Activated naive CD4-positive, alpha-beta T cell treated with Interleukin-2 at 50 U/mL for 16 hours (primary cell): ENCODE measurements at places on chromosomes 13 and 19.

GRCh38 chr19:18932216-18932841, 8.7 kb downstream of the HOMER3 start:
- peak; percentile 84 for DNase-seq

- no peak for DNase-seq
Measured at GRCh38 chr19:1166872-1167573, 7.0 kb downstream of the SBNO2 start.

DNA sequence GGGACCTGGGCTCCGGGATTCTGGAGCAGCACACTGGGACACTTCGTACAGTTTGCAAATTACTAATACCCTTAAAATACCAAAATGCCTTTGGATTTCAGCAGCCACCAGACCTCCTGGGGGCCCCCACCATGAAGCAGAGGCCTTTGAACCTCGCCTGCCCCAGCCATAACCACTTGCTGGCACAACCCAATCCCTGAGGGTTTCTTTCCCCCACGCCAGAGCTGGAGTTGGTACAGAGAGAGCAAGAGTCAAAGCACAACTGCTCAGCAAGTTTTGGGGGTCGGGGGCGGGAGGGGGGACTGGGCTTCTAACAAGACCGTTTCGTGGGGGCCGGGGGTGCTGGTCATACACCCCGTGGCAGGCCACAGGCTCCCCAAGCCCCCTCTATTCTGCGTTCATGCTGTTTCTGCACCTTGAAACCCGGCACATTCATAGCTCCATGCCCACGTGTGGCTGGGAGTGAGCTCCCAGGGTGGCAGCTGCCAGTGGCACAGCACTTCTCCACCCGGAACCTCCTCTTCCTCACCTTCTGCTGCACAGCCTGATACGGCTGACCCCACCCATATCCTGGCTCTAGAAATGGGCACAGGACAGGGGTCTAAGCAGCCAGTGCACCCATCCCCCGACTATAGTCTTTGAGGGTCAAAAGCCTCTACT, 17.1 kb downstream of the PLEKHF1 start:
- DNase-seq, result no peak

DNA sequence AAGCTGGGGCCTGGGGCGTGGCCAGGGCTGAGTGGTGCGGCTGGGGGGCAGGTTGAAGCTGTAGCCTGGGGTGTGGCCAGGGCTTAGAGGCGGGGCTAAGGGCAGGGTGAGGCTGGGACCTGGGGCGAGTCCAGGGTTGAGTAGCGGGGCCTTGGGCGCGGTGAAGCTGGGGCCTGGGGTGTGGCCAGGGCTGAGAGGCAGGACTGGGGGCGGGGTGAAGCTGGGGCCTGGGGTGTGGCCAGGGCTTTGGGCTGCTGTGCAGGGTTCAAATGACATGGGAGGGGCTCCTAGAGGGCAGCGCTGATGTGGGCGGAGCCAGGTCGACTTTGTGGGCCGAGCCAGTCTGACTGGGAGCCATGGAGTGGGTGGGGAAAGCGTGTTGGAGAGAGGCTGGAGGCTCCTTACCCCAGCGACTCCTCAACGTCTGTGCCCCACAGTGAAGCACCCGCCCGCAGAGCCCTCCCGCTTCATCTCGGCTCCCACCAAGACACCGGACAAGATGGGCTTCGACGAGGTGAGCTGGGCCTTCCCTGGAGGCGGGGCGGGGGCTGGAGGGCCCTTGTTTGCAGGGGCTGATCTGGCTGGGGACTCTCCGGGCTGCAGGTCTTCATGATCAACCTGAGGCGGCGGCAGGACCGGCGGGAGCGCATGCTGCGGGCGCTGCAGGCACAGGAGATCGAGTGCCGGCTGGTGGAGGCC, 21.5 kb downstream of the COLGALT1 start:
- no peak for DNase-seq

- no peak for DNase-seq
Measured at GRCh38 chr13:29230299-29230845, 365.1 kb downstream of the SLC7A1 start.

GRCh38 chr19:1093330-1093729, 1.8 kb downstream of the POLR2E start:
- no peak for DNase-seq

GRCh38 chr13:93398167-93399035, 171.8 kb downstream of the GPC6 start:
- DNase-seq, result no peak

DNA sequence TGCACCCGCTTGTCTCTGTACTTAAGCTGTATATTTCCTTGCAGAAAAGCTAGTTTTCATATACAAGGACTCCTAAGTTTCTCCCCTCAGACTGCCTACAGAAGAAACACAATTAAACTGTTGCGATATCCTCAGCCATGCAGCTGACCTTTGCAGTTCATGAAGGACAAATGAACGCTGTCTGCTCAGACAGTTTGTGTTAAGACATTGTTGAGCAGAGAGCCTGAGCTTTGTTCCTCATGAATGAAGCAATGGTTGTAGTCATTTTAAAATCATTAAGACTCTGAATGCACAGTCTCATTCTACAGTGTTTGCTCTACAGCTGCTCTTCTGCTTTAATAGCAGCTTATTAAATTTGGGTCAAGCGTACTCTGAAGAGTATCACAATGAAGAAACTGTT, 23.2 kb upstream of the MAB21L1 start:
- DNase-seq, result no peak

- no peak for DNase-seq
Measured at GRCh38 chr19:7152568-7152967, 83.1 kb downstream of the ZNF557 start.

DNA sequence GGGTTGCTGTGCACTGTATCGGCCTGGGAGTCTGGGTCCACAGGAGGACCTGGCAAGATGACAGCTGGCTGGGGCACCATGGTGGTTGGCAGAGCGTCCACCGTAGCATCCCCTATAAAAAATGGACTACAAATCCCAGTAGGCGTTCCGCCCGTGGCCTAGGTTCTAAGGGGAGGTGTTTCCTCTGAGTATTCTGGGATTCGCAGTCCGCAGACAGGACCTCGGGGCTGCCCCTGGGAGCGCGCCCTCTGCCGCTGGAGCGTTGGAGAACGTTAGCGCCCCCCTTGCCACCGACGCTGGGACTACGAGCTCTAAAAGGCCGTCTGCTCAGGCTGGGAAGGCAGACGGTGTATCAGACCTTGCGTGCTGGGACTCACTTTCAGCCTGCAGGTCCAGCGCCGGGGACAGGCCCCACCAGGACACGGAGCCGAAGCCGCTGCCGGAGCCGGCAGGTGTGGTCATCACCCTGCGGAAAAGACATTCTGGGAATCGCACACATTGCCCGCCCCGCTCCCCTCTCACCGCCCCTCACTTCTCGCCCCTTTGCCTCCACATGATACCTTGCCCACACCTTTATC, 372 bp downstream of the DNAAF3 start:
- peak; percentile 13 for DNase-seq

GRCh38 chr13:91922969-91923592, 524.7 kb downstream of the GPC5 start:
- no peak for DNase-seq

GRCh38 chr13:66781241-66781640, 448.9 kb downstream of the PCDH9 start:
- DNase-seq, result no peak

DNA sequence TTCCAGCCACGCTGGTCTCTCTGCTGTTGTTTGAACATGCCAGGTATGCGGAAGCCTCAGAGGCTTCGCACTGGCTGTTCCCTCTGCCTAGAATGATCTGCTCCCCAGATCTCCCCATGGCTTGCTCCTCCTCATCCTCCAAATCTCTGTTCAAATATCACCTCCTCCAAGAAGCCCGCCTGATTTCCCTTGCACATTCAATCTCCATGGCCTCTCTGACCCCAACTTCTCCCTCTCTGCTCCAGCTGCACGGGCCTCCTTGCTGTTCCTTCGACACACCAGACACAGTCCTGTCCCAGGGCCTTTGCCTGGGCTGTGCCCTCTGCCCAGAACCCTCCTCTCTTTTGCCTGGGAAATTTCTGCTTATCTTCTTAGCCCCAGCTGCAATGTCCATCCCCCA, 52.5 kb upstream of the PTPRS start:
- DNase-seq, result no peak

GRCh38 chr13:110341445-110342244, 34.6 kb downstream of the COL4A2 start:
- no peak for DNase-seq

DNA sequence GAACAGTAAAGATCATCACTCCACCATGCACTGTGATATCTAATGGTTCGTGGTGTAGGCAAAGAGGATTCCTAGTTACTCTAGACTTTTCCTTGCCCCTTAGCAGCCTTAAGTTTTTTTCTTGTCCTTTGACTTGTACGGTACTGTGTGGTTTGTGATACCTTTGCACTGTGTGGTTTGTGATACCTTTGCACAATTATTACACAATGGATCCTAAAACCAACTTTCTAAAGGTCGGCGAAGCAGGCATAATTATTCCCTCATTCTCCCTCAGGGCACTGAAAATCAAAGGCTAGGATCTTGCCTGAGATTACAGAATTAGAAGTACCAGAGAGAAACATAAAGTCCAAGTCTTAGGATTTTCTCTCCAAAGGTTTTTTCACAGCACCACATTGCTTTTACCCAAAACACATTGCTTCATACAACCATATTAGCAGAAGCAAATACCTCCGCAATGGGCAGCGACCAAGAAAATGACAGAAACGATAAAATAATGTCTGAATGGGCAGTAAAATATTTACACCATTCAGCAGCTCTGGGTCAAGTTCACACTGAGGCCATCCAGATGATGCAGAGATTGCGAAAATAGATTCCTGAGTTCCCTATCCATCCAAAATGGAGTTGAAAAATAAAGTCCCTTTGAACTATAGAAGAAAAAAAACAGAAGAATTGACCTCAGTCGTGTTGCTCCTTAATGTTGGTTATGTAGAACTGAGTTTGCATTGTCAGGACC, 106.4 kb downstream of the FGF14 start:
- no peak for DNase-seq

- peak; percentile 39 for DNase-seq
Measured at GRCh38 chr19:46963093-46963734, 56.4 kb upstream of the NPAS1 start.

DNA sequence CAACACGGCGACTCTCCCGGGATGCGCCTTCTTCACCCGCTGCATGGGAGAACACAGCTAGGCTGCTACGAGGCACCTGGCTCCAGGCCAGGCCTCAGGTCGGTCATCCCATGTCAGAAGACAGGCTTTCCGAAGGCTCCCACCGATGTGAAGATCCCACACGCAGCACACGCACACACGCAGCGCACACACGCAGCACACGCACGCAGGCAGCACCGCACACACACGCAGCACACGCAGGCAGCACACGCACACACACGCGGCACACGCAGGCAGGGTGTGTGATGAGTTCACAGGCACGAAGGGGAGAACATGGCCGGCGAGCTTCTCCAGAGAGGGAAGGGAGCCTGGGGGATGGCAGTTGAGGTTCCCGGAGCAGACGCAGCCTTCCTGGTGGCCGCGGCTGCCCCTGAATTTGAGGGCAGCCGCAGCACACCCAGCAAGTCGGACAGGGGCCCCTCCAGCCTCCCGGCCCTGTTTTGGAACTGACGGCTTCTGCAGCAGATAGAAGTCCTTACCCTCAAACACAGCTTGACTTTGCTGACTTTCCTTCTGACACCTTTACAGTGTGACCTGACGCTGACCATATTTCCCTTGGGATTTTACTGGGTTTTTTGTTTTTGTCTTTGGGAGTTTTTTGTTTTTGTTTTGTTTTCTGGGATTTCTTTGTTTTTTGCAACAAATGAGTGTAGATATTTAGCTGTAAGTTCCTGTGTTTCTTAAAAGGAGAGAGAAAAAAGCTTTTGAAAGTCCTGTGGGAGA, 55.9 kb downstream of the RASA3 start:
- DNase-seq, result no peak

- DNase-seq, result no peak
Measured at GRCh38 chr19:17616961-17617806, 61.7 kb downstream of the COLGALT1 start.

- no peak for DNase-seq
Measured at GRCh38 chr13:50843257-50844083, at the start of gene DLEU7. Gene DLEU7, minus strand, starts transcription at chr13:50843692. Its CDS starts 46 bp downstream, at chr13:50843646.

DNA sequence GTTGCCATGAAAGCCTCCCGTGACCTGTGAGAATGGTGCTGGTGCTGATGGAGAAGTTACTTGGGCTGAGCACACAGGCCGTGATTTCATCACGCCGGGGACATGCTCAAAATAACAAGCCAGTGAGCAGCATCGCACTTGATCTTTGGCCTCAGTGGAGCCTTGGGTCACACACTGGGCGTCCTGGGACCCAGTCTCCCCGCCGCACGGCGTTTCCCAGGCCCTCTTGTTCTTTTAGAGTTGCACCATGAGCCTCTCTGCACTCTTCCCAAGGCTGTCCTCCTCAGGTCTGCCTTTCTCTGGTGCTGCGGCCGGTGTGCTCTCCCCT, 9.5 kb upstream of the NDUFS7 start:
- DNase-seq, result no peak

DNA sequence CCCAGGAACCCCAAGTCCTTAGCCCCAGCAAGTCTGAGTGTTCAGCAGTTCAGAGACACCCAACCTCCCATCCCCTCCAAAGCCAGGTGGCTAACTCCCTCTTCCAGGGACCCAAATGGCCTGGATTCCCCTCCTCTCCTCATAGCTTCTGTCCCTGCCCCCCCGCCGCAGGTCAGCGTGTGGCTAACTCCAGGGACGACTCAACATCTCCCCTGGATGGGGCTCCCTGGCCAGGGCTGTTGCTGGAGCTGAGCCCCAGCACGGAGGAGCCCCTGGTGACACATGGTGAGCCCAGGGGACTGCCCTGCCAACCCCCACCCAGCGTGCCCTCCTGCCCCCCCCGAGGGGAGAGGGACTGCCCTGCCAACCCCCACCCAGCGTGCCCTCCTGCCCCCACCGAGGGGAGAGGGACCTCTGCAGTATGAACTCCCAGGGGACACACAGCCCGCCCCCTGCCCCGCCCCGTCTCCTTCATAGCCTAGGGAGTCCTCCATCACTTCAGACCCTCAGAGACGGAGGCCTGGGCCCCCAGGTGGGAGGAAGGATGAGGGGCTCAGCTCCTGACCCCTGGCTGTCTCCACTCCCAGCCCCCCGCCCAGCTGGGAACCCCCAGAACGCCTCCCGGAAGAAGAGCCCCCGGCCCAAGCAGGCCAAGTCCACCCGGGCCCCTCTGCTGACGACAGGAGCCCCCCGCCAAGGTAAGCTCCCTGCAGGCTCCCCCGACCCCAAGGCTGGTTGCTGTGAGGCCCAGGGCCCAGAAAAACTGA, 1.7 kb downstream of the SSC5D start:
- no peak for DNase-seq

DNA sequence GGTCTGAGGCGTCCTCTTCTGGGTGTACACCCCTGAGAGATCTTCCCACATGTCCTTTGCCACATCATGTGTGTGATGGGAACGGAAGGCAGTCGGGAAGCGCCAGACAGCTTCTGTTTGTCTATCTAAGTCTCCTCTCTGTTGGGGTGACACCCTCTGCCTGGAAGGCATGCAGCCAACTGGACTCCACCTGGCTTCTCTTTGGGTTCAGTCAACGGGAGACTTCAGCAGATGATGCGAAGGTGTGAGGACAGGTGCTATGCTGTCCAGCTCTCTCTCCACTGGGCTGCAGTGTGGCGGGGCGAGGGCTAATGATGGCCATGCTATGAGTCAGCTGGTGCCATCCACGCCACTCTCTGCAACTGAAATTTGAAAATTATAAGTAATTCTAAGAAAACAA, 14.3 kb upstream of the SBK3 start:
- no peak for DNase-seq

- DNase-seq, result no peak
Measured at GRCh38 chr13:109684824-109685202, 101.6 kb downstream of the IRS2 start.
